Activated CD4-positive, alpha-beta T cell treated with anti-CD3 and anti-CD28 coated beads, Interleukin-2, amount 50 U/mL, for 24 hours (primary cell): ENCODE measurements at places on chromosomes 6 and 20.

- no peak for DNase-seq
Observed at GRCh38 chr6:161736781-161737292, 463.0 kb upstream of the AGPAT4 start.

DNA sequence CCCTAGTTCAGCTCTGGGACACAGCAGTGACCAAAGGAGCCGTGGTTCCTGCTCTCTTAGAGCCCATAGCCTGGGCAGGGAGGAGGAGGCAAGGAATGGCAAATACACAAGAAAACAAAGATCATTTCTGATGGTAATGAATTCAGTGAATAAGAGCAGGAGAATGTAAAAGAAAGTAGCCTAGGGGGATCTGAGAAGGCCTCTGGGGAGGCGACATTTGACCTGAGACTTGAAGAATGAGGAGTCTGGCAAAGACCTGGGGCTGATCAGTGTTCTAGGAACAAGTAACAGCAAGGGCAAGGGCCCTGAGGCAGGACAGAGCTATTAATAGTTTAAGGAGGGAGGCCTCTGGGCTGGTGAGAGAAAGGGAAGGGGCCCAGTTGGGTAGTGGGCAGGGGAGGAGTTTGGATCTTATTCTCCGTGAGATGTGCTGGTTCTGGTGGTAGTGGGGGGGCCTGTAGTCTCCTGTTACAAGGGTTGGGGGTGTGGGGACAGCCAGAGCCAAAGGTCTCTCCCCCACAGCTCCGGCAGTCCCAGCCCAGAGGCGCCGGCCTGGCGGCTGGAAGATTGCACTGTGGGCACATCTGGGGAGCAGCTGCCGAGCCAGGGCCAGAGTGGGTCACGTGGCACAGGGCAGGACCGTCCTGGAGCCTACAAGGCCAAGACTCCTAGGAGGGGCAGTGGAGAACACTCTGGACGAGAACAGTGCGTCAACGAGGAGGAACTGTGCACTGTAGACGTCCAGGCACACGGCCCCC, 9.3 kb upstream of the ID1 start:
- no peak for DNase-seq

DNA sequence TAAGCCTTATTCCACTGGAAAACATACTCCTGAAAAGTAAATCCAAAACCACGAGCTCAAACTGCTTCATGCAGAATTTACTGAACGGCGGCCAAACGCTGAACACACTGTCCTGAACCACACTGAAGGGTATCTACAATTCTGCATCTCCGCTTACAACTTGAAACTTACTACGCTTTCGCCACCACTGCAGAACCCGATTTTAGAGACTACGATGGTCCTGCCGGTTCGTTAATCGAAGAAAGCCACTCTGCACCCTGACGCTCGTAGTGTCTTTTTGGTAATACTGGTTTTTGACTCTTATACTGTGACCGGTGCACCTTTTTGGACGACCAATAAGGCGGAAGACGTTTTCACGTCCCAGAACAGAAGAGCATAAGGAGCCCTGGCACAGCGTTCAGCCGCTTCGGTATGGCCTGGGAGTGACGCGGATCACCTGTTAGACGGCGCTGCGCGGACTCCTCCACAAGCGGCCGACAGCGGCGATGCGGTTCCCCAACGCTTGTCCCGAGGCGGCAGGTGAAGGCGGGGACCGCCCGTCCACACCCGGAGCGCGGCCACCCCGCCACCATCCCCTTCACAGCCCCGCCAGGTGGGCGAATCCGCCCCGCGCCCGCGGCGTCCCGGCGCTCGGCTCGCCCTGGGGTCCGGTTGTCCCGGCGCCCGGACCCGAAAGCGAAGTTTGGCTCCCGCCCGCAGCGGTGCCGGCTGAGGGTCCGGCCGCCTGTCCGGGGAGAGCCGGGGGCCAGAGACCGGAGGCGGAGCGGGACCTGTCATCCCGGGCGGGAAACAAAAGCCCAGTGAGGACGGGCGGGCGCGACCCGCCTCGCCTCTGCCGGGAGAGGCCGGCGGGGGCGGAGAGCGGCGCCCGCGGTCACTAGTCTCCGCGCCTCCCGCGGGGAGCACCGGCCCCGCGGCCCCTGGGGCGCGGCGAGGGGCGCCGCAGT, 784 bp downstream of the FKBP5 start:
- DNase-seq: peak; percentile 43

DNA sequence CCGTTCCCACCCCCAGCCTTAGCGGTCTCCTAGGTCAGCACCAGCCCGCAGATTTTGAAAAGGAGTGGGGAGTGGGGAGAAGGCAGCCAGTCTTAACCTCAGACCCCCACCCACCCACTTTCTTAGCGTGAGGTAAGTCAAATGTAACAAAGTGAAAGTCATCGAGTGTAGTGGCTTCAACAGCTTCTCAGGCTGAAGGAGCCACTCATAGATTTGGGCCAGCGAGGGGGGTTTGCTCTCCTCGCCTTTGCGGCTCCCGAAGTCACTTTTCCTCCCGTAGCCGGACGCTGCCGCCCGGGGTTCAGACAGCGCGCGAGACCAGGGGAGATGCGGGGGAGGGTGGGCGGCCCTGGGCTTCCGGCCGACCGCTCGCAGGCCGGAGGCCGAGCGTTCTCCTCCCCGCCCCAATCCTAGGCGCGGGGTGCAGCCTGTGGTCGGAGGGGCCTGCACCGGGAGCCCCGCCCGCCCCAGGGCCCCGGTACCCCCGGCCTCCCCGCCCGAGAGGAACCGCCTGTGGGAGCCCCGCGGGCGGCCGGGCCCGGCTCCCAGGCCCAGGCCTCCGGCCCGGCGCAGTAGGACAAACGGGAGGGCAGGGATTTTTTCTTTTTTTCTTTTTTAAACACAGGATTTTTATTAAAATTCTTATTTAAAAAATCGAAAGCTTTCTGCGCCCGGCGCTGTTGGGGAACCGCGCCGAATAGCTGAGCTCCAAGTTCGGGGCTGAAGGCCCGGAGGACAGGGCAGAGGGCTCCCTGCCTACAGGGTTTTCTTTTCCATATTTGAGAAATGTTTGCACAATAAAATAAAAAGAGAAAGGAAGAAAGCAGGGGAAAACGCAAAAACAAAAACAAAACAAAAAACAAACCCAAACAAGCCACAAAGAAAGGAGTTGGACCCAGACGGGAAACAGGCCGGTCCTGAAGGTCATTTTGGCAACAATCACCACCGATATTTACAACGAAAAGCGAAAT, 3.2 kb downstream of the NKX2-2 start:
- DNase-seq: no peak

DNA sequence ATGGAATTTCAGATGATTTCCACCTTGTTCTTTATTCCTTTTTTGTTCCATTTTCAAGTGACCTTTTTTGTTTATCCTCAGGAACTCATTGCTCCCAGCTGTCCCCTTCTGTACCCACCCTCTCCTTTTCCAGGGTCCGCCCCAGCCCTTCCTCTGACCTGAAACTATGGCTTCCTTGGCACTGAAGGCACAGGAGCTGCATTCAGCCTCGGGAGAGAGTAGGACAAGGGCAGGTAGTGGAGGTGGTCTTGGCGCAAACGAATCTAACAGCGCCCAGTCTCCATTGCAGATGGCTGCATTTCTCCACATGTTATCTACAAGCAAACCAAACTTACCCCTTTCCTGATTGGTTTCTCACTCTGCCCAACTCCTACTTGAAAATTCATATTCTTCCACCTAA, 8.8 kb upstream of the ULBP2 start:
- no peak for DNase-seq

DNA sequence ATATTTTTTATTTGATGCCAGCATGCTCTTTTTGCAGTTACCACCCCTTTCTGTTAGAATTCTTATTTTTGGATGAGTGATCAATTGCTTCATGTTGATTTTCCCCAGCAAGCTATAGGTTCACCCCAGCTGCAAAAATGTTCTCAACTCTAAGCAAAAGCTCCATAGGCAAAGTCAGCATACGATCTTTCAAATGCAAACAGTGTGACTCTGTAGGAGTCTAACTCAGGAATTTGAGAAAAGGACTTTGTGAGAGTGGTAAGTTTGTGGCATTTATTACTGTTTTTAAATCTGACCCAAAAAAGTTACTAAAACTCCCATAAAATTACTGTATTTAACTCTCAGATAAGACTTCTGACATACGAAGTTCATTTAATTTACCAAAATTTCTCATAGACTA, 134.9 kb upstream of the HSF2 start:
- no peak for DNase-seq

DNA sequence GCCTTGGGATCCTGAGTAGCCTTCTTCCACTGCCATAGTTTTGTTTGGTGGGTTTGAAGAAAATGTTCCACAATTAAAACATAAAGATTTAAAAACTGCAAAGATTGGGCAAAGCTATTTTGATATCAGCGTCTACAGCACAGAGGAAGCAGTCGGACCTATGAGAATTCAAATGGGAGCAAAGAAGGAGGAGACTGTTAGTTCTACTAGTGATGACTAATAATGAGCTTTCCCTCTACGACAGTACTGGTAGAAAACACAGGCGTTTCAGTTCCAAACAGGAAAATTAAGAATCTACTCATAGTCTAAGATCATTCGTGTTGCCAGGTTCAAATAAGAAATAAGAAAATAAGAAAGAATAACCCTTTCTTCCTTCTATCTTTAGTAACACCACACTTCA, 121.2 kb downstream of the INSM1 start:
- no peak for DNase-seq

DNA sequence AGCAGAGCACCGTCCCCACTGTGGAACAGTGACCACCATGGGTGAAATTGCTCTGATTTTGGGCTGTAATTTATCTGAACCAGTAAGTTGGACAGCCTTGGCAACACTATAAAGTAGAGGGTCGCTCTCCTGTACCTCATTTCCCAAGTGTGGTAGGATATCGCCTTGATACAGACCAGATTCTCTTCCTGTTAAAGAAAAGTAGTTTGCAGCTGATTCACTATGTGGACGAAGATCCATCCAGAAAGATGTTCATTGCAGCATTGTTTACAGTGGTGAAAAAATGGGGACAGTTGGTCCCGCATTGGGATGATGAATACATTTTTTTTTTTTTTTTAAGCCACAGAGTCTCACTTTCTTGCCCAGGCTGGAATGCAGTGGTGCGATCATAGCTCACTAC, 74.3 kb downstream of the SLX4IP start:
- DNase-seq: no peak

- DNase-seq: peak; percentile 41
Observed at GRCh38 chr6:111737065-111737521, 131.4 kb upstream of the TRAF3IP2 start.

DNA sequence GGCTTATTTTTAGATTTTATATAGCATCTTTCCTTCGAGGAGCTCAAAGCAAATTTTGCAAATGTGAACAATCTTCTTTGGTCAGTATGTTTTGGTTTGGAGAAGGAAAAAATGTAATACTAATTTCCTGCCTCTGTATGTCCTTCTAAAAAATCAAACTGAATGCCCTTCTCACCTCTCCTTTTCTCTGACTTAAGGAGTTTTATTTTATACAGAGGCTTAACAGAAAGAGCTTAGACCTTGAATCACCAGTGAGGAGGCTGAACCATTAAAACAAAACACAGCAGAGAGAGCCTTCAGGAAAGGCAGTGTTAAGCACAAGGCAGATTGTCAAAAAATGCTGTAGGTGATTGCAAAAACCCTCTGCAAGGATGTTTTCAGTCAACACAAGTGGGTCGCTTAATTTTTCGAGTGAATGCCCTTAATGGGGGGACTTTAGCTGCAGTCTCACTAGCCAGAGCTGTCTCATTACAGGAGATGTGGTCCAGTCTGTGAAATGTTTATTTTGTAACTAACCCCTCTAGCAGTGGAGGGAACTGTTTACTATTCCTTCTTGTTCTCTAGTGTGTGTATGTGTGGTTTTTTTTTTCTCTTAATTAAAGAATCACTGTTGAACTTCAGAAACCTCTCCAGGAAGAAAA, 481.3 kb upstream of the CITED2 start:
- no peak for DNase-seq

DNA sequence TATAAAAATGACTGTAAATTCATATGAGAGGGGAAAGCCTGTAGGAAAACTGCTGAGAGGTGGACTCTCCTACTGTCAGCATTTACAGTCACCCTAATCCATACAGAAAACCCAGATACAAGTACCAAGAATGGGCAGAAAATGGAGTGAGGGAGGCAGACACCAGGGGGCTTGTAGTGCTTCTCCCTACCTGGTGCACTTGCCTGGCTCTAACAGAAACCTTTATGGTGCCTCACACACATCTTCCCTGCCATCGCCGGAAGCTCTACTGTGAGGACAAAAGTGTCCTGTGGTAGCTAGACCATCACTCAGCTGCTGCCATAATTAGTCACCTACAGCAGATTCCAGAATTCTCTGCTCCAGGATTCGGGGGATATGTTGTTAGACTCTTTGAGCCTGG, 441.3 kb downstream of the TFAP2B start:
- DNase-seq: no peak
